ENCODE measurements at places on chromosomes 12 and 14.
A peak's percentile ranks its signal among the peaks of the same experiment; 100 is the strongest.

DNA sequence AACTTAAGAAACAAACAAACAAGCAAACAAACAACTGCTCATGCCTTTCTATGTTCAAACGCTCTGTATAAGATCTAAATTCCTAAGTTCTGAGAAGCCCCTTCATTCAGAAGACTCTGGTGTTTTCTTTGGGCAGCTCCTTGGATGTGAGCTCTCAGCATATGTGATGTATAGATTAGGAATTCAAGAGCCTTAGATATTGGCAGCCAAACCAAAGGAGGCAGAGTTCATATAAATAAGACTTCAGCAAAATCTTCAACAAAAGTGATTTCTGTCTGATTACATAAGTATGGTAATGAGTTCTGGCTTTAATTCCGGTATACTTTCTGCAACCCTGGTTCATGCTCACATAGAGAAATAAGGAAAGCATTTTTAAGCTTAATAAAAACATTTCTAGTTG is 145.6 kb downstream of the DYRK2 start:
- DNase-seq = peak; percentile 84

GRCh38 chr14:105388110-105388951 is 10.0 kb upstream of the TEX22 start:
- DNase-seq = no peak

DNA sequence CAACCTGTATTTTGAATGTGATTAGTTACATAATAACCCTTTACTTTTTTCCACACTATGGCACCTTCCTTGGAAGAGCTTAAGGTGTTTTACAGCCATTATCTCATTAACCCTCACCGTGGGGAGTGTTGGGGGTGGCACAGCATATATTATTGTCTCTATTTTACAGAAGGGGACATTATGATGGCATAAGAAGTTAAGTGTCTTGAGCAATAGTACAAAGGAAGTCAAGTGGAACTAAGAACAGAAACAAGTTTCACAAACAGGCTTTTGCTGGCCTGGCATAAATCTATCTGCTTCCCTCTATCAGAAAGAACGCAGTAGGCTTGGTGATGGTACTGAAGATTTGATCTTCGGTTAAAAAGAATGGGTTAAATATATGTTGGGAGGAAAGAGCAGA is 169.7 kb upstream of the OTX2 start:
- DNase-seq = peak; percentile 1

- DNase-seq = peak; percentile 22
Observed at GRCh38 chr12:118183155-118183554, 47.2 kb downstream of the PEBP1 start.

- DNase-seq = no peak
Observed at GRCh38 chr12:28409892-28410291, 219.6 kb downstream of the CCDC91 start.

DNA sequence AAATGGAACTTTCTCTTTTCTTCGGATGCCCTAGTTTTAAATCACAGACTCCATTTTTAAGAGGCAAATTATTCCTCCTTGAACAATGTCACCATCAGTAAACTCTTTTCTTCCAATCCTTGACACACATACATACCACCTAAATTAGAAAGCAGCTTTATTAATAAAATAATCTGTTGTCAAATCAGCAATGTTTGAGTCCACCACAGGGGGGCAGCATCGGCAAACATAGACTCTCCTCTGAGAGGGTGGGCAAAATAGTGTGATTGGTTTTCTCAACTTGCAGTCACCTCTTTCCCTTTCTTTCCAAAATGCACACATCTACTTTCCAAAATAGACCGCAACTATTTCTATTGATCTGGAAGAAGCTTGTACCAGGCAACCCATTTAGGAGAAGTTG is 438.4 kb upstream of the OR4E1 start:
- DNase-seq = no peak

- no peak for DNase-seq
Observed at GRCh38 chr14:65506801-65507200, 94.3 kb downstream of the FUT8 start.

DNA sequence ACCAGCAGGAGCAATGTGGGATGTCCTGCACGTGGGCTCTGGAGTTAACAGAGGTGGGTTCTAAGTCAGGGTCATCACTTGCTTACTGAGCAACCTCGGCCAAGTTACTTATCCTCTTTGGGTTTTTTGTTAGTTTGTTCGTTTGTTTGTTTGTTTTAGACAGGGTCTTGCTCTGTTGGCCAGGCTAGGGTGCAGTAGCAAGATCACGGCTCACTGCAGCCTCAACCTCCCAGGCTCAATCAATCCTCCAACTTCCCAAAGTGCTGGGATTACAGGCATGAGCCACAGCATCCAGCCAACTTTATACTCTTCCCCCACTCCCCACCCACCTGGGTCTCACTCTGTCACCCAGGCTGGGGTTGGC is 78.4 kb downstream of the SETD3 start:
- DNase-seq = no peak

DNA sequence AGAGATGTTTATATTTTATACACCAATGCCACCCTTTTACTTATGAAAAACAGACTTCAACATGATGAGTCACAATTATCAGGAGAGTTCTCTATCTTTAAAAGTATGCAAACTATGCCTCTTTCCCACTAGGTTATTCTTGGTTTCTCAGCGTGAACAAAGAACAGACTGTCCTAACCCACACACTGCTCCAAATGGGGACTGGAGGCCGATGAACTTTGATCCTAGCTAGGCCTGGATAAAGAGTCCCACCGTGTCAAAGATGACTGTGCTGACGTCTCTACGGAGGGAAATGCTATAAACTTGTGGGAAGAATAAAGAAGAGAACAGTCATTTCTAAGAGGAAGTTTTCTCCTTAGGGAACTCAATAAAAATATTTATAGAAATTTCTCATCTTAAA is 160.1 kb downstream of the EPS8 start:
- DNase-seq = peak; percentile 35

GRCh38 chr12:50961708-50962107 is 9.4 kb downstream of the HIGD1C start:
- no peak for DNase-seq

- DNase-seq = no peak
Observed at GRCh38 chr14:102917056-102917385, 5.4 kb upstream of the AMN start.

GRCh38 chr14:58191763-58192601 is 8.0 kb upstream of the ACTR10 start:
- DNase-seq = no peak

GRCh38 chr12:131929581-131930456 is 743 bp downstream of the PUS1 start:
- DNase-seq = no peak

GRCh38 chr14:96058576-96059200 is 19.5 kb downstream of the C14orf132 start:
- no peak for DNase-seq

- DNase-seq = no peak
Observed at GRCh38 chr12:71397433-71397954, 42.1 kb upstream of the LGR5 start.

GRCh38 chr12:90245391-90245790 is 536.8 kb upstream of the ATP2B1 start:
- peak; percentile 66 for DNase-seq

DNA sequence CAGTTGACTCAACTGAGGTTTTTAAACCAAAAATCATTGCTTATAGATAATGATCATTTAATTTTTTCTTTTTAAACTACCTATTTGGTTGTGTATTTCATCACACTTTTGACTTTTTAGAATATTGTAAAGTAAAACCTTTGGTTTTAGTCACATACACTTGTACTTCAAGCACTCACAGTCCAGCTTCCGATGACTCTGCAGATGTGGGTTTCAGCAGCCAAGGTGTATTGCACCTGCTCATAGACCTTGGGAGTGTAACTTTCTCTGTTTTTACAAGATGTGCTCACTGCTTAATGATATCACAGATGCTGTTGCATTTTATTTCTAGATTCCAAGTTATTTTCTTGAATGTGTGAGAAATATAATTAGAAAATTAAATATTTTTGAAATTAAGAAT is 188.3 kb upstream of the SLC38A2 start:
- no peak for DNase-seq

DNA sequence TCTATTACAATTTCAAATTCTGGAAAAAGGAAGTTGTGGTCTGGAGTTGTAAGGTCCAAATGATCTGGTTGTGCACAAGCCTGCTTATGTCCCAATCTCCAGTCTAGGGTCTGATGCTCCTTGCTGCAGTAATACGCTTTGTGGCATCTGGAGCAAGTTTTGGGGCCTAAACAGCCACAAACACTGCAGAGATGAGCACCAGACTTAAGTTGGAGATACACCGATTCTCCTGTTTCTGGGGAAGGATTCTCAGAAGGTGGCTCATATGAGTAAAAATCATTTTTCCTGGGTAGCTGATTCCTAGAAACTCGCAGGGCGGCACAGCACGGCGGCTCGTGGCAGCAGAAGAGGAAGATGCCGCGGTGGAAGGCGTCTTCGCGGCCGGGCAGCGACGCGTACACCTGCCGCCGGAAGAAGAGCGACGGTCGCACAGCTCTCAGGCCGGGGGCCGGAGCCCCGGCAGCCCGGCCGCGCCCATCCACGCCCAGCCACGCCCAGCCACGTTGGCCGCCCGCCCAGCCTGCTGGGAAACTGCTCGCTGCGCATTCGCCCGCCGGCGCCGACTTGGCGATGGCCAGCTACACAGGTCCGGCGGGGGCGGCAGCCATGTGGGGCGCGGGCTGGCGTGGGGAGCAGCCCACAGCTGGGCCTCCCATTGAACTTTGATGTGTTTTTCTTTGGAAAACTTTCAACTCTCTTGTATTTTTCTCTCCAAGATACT is 129.0 kb downstream of the ASCL4 start:
- DNase-seq = peak; percentile 33

GRCh38 chr12:30794591-30795409 is 40.0 kb upstream of the CAPRIN2 start:
- DNase-seq = no peak

GRCh38 chr12:27924350-27925135 is 48.0 kb downstream of the PTHLH start:
- no peak for DNase-seq

- DNase-seq = peak; percentile 48
Observed at GRCh38 chr12:116295327-116296263, 18.1 kb upstream of the MED13L start.

DNA sequence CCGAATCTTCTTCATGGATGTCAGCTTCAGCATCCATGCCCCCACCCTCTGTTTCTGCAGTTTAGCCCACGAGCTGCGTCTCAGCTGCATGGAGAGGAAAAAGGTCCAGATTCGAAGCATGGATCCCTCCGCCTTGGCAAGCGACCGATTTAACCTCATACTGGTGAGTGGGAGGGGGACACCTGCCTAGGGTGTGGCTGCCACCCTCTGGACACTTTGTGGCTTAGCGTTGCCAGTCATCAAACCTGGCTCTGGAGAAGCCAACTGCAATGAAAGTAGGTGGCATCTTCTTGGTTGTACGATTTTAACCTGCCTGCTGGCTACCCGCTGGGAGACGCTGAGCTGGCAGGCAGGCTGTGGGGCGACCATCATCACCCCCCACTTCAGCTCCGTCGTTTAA is 16.7 kb downstream of the DCAF4 start:
- DNase-seq = no peak

DNA sequence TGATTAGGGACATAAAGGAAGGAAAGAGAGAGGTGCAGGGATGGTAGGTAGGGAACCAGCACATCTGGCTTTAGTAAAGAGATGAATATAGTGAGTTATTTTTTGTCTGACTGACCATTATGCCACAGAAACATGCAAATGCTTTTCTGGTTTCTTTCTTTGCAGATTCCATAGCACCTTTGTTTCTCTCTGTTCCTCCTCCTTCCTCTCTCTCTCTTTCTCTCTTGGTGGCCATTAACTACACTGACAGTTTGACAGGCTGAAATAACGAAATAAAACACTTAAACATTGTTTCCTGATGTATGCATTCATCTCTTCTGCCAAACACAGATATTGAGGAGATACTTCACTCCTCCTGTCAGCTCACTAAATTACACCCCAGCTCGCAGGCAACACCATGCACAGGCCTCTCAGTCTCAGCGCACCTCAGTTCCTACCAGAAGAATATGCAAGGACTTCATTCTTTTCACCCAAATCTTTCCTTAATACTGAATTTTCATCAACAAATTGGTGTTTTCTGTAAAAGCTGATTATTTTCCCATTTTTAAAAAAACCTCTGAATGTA is 406.9 kb upstream of the SOX5 start:
- no peak for DNase-seq

DNA sequence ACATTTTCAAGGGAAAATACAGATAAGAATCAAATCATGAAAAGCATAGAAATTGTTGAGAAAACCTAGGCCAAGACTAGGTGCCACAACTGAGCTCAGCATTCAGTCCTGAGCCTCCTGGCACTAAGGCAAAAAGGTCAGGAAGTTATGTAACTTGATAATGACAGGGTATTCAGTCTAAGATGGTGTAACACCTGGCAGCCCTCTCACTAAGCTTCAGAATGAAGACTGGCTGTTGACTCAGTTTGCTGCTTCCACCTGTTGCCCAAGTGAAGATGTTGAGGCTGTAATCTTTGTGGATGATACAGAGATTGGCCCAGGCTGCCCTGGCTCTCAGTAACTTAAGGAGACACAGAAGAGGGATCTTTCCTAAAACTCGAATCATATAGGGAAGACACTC is 19.6 kb downstream of the PROX2 start:
- DNase-seq = no peak

DNA sequence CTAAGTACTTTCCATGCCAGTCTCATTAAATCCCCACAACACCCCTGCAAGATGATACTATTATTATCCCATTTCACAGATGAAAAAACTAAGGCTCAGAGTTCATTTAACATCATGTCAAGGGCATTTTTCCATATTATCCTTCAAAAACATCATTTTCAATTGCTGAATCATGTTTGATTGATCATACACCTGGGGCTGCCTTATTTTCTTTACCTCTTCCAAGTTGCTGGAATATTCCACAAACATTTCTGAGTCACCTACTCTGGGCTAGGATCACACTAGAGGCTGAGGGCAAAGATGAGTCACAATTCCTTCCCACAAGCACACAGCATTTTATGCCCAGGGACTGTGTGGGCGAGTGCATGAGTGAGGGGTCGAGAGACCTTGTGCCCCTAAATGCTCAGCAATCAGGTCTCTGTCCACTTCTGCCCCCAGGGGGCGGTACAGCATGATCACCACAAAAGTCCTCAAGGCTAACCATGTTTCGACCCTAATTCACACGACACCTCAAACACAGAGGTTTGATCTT is 14.1 kb upstream of the TMEM119 start:
- DNase-seq = no peak

GRCh38 chr12:91043408-91043807 is 14.4 kb downstream of the KERA start:
- no peak for DNase-seq

DNA sequence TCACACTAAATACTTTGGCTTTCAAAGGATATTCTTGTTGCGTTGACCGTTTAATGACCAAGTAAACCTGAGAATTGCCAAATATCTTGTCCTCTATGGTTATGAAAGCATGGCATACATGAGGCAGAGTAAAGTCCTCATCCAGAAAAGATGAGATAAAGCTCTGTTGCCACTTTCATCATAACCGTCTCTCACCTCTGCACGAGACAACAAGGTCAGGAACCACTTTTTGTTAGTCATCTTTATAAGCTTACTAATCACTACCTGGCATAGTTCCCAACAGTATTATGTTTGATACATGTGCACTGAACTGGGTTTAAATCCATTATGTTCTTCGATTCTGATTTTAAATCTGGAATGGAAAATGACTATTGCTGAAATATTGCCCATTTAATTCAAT is 31.3 kb downstream of the PTPRB start:
- DNase-seq = no peak

- DNase-seq = no peak
Observed at GRCh38 chr14:58563978-58564377, 73.8 kb upstream of the DACT1 start.

Measured in lung (tissue), 17 donors.